CD4-positive, alpha-beta T cell (primary cell): ENCODE measurements at places on chromosomes 7 and 10.

DNA sequence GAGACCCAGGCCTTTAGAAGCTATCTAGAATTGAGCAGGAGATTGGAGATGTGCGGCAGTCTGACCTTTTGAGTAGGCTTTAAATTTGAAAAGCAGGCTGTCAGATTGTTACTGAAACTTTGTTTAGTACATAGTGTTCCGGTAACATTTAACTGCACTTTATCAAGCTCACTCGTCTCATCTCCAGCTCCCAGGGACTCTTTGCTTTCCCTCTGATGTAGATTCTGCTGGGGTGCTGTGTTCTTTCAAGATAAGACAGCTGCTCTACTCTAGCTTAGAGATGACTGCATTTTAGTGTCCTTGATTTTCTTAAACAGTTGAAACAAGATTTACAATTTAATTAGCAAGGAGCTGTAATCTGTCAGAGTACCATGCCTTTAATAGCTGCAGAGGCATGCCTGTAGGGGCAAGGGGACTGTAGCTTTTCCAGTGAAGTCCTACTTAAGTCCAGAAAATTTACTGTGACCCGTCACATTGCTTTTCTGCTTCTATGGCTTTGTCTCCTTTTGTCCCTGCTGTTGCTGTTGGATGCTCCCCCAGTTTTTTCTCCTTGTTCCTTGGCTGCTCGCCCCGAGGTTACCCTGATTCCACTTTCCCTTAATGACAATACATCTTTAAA is 56.4 kb upstream of the MTPN start:
- no peak for DNase-seq

- no peak for DNase-seq
Observed at GRCh38 chr10:97518301-97519043, 19.7 kb downstream of the UBTD1 start.

GRCh38 chr7:134707663-134708378 is 61.2 kb downstream of the BPGM start:
- no peak for DNase-seq

DNA sequence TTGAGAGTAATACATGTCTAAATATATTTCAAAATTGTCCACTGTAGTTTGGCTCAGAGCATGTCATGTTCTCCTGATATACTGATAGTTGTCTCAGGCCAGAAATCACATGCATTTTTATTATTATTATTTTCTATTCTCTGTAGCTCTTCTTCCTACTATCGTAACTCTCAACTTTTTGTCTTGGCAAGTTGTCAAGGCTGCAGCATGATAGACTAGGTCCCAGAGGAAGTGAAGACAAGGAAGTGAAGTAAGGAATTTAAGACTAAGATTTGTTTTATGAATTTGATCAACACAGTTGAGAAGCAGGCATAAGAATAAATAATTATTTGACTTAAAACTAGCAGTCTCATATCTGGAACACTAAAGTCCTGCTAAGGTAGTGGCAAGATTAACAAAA is 369.5 kb downstream of the ABCA13 start:
- DNase-seq: no peak
